ENCODE measurements at places on chromosomes 2 and 18. TPM values are rescaled to one million over a fixed set of nuclear protein-coding genes. Genes with fewer than 3 reads are reported as not detected.

DNA sequence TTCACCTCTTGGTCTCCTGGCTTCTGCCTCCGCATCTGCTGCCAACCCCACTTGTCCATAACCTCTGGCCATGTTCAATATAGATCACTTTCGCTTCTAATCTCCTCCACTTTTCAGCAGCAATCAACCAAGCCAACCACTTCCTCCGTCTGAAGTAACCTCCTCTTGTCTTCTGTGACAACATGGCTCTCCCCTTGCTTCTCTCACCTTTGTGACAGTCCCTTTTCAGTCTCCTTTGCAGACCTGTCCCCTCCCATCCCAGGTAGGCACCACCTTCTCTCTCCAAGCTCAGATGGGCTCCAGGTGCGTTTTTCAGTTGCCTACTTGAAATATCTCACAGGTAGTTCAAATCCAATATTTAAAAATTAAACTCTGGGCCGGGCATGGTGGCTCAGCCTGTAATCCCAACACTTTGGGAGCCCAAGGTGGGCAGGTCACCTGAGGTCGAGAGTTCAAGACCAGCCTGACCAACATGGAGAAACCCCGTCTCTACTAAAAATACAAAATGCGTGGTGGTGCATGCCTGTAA, 4.7 kb upstream of the PSD4 start:
- no peak for DNase-seq

GRCh38 chr2:178306352-178307073, 112.2 kb downstream of the OSBPL6 start:
- no peak for DNase-seq

The PRKAG3 gene
- total RNA-seq: not detected

GRCh38 chr2:149601141-149601796, 13.7 kb upstream of the MMADHC start:
- DNase-seq: no peak

DNA sequence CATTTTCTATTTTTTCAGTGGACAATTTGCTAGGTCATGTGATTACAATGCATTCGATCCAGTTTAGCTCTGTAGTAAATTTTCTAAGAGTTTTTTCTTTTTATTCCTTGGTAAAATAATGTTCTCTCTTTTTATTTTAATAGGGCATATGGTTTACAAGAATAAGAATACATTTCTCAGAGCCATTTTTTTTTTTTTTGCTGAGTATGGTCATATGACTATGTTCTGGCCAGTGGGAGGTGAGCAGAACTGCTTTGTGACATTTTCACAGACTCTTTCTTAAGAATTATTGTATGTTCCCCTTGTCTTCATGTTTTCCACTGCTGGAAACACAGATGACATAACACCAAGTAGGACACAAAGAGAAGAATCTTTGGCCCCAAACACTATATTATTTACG, 626.6 kb upstream of the FSHR start:
- no peak for DNase-seq

The AFF3 gene
- 239 TPM for total RNA-seq

GRCh38 chr2:168573128-168573903, 117.2 kb downstream of the CERS6 start:
- DNase-seq: no peak

The PTPN4 gene
- total RNA-seq: 21.4 TPM

GRCh38 chr2:156380117-156380645, 47.7 kb upstream of the NR4A2 start:
- DNase-seq: no peak

The GNLY gene
- total RNA-seq: not detected

- no peak for DNase-seq
Observed at GRCh38 chr2:158312981-158313380, 143.6 kb downstream of the CCDC148 start.

DNA sequence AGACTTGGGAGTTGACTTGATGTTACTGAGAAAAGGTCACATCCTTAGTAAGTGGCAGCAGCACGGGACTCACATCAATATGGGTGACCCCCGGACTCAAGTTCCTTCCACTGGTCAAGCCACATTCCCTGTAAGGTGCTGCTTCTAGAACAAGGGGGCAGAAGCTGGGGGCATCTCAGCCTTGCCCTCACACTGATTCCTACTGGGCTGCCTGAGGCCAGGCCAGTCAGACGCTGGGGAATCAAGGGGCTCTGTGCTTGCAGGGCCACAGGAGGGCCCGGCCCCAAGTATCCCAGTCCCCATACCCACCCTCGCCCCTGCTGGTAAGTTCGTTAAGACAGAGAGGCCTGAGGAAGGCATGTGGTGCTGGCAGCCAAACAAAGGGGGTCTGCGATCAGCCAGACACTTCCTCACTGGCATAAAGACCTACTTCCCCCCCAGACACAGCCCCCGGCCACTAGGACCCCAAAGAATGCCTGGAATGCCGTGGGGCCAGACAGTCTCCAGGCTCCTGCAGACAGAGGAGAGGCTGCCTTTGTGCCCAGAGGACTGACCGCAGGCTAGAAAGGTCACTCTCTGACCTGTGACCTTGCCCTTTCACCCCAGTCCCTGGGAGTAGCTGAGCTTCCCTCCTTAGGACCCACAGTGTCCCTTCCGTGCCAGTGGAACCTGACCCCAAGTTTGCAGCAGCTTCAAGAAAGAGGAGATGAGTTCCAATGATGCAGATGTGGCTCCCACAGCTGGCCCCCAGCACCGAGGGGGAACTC, 83.6 kb downstream of the HS1BP3 start:
- no peak for DNase-seq

DNA sequence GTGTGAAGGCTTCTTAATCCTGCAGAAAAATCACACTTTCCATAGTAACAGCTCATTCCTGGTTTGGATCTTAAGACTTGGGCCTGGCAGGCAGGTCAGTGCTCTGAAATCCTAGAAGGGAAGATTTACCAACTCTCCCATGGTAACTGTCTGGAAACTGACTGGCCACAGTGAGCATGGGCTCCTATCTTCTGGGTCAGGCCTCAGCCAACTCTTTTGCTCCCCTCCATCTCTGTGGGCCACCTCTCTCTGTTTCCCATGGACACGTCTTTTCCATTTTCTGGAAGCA, 86.7 kb downstream of the ACAA2 start:
- DNase-seq: no peak

DNA sequence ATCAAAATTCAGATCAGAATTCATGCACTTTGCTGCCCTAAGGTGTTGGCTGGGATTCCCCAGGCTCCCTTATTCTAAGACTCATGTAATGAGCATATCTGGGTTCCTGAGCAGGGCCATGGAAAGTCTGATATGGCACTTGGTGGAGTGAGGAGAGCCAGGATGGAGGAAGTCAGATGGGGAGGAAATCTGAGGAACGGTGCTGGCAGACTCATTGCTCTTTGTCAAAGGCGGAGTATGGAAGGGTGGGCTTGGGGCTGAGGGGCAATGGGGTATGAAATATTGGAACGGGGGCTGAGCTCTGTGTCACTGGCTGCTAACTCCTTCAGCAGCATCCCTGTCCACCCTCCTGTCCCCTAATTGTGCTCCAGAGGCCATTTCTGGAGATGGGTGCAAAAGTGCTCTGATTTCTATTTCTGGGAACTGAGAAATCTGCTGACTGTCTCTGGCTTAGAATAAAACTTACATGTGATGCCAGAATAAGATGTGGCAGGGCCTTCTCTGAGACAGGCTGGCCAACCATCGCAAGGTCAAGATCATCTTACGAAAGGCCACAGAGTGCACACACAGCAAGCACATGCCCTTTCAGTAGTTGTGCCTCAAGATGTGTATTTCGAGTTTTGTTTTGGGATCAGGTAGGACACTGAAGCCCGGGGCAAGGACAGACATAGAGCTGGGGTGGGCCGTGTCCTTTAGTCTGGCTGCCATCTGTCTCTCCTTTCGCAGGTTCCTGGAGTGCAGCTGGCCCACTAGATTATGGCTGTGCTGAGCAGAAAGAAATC, 480.0 kb upstream of the HS6ST1 start:
- peak; percentile 23 for DNase-seq

DNA sequence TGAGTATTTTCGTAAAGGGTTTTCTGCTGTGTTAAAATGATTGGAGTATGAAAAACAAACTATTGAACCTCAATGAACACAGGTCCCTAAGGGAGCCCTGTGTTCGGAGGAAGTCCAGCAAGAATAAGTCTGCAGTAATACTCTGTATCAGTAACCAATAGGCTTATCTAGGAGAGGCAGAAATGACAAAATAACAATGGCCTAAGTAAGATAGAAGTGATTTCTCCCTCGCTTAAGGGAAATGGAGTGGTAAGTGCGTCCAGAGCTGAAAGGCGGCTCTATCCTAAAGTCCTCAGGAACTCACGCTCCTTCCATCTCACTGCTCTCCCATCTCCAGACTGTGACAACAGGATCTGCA, 29.3 kb upstream of the MFSD6 start:
- no peak for DNase-seq

The TLX2 gene
- total RNA-seq: not detected

The SPC25 gene
- 5.6 TPM for total RNA-seq

GRCh38 chr2:83168377-83168776, 1290.7 kb downstream of the SUCLG1 start:
- DNase-seq: no peak

- no peak for DNase-seq
Observed at GRCh38 chr2:227862741-227863588, 8.5 kb upstream of the DAW1 start.

- no peak for DNase-seq
Observed at GRCh38 chr2:19815746-19816145, 86.0 kb downstream of the TTC32 start.

The GRHL1 gene
- total RNA-seq: 0.81 TPM

- DNase-seq: no peak
Observed at GRCh38 chr2:46942891-46943626, 27.5 kb upstream of the MCFD2 start.

The TET3 gene
- total RNA-seq: 27.5 TPM

DNA sequence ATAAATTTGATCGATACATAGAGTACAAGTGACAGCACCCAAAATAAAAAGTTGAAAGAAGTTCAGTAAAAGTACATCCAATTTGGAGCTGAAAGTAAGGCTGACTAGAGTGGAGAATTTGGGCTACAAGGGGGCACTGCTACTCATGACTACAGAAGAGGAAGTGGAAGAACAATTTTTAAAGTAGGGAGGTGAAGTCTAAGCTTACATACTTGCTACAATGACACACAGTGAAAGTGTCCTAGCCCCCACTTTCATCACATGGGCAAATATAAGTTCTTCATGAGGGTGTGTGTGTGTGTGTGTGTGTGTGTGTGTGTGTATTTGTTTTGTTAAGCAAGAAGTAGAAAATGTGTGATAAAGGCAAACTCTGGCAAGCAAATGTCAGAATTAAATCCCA, 45.7 kb downstream of the MAP3K2 start:
- DNase-seq: no peak

DNA sequence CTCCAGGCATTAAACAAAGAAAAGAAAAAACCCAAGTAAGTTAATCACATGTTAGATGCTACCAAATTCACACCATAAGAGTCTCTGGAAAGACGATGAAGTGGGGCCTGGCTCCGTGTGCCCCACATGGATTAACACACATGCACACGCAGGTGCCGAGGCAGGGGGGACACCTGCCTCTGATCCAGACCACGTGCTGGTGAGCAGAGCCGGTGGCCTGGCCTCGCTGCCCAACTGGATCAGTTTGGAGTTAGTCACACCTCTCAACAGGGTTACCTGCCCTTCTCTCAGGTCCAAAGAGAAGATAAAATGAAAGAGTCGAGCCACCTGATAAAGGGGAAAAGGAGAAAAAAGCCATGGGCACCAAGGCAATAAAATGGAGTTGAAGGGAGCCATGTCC, 40.5 kb downstream of the MRPL35 start:
- DNase-seq: no peak

- DNase-seq: no peak
Observed at GRCh38 chr2:150459281-150459680, 28.2 kb downstream of the RND3 start.

DNA sequence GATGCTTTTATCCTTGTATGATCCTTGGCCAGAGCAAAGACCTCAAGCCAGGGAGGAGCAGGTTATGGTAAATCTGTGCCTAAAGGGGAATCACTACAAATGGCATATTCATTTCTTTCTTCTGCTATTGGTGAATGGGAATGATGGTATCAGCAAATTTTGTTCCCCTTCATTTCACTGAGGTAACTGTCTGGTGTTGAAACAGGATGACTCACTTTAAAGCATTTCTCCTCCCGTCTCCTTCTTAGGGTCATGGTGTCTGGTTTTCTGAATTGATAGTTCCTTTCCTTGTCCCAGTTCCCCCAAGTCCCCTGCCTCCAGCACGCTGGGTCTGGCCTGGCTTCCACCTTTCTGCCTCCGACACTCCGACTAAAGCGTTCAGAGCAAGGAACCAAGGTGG, 109.2 kb downstream of the MREG start:
- no peak for DNase-seq

GRCh38 chr2:209663656-209664055, 108.0 kb upstream of the UNC80 start:
- no peak for DNase-seq

DNA sequence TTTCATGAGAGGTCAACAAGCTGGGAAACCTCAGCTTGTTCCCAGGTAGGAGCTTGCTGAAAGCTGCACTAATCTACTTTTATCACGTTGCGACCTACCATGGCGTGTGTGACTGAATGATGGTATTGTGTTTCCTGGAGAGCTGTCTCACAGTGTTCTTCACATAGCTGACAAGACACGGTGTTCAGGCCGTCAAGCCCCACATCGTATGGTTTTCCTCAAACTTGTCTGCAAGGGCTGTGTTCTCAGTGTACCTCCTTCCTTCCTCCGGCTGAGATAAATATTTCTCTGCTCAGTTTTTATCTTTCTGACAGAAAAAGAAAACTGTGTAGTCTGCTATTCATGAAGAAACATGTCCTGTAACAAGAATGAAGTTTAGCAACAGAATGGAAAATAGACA, 244.8 kb downstream of the DCDC2C start:
- no peak for DNase-seq

The TRPM8 gene
- not detected for total RNA-seq

DNA sequence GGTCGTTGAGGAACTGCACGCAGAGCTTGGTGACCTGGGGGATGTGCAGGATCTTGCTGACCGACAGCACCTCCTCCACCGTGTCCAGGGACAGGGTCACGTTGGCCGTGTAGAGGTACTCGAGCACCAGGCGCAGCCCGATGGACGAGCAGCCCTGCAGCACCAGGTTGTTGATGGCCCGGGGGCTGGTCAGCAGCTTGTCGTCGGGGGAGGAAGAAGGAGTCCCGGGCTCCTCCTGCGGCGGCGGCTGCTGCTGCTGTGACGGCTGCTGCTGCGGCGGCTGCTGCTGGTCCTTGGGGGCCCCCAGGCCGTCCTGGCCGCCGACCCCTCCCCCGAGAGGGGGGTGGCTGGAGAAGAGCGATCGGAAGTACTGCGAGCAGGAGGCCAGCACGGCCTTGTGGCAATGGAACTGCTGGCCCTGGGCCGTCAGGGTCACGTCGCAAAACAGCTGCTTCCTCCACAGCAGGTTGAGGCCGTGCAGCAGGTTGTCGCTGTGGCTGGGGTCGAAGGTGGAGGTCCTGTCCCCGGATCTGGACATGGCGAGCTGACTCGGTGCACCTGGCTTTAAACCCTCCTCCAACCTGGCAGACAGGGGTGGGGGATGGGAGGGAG, 2.7 kb downstream of the KLHL14 start:
- no peak for DNase-seq

All from osteocyte (in vitro differentiated cells).